ENCODE measurements at places on chromosomes 7 and 10.

GRCh38 chr10:94133239-94133638 lies 139.5 kb downstream of the PLCE1 start:
- no peak for DNase-seq

DNA sequence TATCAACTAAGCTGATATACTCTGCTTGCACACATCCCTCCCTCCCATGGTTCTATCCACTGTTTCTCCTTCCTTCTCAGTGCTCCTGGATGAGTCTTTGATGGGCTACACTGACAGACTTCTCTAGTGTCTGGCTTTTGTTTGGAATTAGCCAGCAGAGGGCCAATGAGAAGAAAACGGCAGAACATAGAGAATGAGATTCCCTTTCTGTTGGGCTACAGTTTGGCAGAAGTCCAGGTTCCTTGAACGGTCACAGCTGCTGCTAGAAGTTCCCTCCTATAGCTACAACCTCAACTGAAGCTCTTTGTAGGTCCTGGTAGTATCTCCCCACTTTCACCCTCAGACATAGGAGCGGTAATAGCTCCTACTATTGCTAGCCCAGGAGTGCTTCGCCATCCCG lies 251.1 kb upstream of the LRRN3 start:
- DNase-seq: peak; percentile 45

GRCh38 chr7:73448609-73449008 lies 15.0 kb downstream of the FZD9 start:
- DNase-seq: no peak

DNA sequence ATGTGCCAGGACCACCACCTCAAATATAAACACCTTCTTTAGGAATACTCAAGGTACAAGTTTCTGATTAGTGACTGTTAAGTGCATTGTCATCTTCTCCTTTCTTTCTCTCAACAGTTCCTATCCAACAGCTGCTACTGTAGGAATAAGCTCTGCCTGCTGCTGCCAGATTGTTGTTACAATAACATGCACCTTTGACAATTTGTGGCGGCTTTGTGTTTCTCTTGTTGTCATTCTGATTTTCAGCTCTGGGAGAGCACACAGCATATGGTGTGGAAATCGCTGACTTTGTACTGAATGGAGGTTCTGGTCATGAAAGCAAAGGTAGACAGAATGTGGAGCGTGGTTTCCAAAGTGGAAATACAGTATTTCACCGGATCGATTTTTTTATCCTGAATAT lies 182.8 kb downstream of the SEC23IP start:
- DNase-seq: no peak

- no peak for DNase-seq
These were observed 869 bp downstream of the PSAP start for GRCh38 chr10:71850021-71850742.

DNA sequence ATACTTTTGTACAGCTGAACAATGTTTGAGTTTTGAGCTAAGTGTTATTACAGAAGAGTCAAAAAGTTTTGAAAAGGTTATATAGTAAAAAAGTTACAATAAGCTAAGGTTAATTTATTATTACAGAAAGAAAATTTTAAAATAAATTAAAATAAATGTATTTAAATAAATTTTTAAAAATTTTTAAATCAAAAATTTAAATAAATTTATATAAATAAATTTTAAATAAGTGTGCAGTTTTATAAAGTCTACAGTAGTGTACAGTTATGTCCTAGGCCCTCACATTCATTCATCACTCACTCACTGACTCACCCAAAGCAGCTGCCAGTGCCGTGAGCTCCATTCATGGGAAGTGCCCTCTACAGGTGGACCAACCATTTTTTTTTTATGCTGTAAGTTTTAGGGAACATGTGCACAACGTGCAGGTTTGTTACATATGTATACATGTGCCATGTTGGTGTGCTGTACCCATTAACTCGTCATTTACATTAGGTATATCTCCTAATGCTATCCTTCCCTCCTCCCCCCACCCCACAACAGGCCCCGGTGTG lies 462.9 kb upstream of the ZMIZ1 start:
- peak; percentile 34 for DNase-seq

- no peak for DNase-seq
These were observed 473.0 kb downstream of the PLXDC2 start for GRCh38 chr10:20289070-20289828.

- no peak for DNase-seq
These were observed 93.8 kb downstream of the ADAM12 start for GRCh38 chr10:126294451-126294850.

- no peak for DNase-seq
These were observed 26.7 kb downstream of the SEC23IP start for GRCh38 chr10:119919271-119919670.

DNA sequence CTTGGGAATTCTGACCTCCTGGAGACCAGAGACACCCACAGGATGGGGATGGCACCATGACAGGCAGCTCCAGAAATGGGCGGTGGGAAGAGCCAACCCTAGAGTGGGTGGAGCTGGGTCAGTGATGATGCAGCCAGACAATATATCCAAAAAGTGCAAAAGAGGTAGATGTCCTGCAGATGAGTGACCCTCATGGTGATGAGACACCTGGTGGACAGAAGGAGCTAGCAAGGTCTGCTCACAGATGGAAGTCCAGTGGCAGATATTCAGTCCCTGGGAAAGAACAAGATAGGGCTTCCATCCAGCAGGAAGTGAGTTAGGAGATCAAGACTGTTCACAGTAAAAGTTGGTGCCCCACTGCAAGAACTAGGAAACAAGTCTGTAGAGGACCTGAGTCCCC lies 19.2 kb upstream of the GRB10 start:
- no peak for DNase-seq

- no peak for DNase-seq
These were observed 15.0 kb downstream of the TBC1D12 start for GRCh38 chr10:94417321-94417720.

- DNase-seq: no peak
These were observed 22.9 kb downstream of the TMEM273 start for GRCh38 chr10:49165259-49165658.

- DNase-seq: no peak
These were observed 731.2 kb upstream of the IGFBP3 start for GRCh38 chr7:46652317-46652716.

GRCh38 chr10:128579280-128579865 lies 453.1 kb upstream of the MKI67 start:
- peak; percentile 2 for DNase-seq

DNA sequence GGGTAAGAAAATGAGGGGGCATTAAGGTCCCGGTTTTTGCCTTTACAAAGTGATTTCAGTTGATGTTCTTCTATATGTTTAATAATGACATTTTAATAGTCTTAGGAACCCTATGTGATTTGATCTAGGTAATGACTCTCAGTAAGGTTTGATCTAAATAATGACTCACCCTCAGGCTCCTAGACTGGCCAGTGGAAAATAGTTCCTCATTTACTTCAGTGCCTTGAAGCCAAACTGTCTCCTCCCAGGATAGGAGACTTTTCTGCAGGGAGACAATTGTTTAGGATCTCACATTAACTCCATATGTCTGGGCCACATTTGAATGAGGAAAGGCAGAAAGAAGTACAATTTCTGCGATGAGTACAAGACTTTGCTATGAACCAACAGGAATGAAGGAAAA lies 1331.9 kb downstream of the XPNPEP1 start:
- DNase-seq: no peak

DNA sequence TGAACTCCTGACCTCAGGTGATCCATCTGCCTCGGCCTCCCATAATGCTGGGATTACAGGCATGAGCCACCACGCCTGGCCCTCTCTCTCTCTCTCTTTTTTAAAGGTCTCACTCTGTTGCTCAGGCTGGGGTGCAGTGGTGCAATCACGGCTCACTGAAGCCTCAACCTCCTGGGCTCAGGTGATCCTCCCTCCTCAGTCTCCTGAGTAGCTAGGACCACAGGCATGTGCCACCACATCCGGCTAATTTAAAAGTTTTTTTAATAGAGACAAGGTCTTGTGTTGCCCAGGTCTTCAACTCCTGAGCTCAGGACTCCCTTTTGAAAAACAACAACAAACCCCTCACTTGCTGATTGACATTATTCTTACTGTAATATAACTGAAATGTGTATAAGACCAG lies 11.6 kb downstream of the PALD1 start:
- DNase-seq: no peak

GRCh38 chr7:80791509-80791929 lies 127.3 kb downstream of the SEMA3C start:
- DNase-seq: no peak

GRCh38 chr10:3928078-3928477 lies 143.1 kb upstream of the KLF6 start:
- DNase-seq: no peak

DNA sequence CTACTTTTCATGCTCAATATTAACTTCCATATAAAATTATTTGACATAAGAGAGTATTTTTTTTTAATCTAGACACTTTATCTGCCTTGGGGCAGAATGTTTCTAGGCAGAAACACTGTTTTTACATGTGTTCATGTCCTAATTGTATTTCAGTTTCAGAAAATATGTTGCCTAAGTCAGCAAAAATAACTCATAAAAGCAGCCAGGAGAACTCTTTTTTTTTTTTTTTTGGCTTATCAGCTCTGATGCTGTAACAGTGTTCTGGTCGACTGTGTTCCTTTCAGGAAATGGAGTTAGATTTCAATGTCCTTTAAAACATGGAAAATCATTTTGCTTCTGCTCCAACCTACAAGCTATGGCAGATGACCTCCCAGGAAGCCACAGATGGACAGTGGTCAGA lies 63.2 kb upstream of the OPALIN start:
- DNase-seq: no peak

DNA sequence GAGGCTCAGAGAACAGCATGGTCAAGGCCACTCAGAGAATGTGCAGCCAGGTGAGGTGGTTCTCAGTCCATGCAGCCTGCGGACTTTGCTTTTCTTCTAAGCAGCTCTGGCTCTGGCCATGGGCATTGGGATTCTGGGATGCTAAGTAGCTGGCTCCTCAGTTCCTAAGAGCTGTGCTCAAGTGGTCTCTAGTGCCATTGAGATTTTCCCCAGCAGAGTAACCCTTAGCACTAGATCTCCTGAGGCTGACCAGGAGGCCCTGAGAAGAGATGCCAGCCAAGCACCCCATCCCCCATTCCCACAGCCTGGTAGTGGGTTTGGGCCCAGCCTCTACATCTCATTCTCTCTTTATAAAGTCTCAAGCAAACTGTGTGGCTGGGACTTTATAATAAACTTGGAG lies 77.1 kb downstream of the KCNMA1 start:
- no peak for DNase-seq

DNA sequence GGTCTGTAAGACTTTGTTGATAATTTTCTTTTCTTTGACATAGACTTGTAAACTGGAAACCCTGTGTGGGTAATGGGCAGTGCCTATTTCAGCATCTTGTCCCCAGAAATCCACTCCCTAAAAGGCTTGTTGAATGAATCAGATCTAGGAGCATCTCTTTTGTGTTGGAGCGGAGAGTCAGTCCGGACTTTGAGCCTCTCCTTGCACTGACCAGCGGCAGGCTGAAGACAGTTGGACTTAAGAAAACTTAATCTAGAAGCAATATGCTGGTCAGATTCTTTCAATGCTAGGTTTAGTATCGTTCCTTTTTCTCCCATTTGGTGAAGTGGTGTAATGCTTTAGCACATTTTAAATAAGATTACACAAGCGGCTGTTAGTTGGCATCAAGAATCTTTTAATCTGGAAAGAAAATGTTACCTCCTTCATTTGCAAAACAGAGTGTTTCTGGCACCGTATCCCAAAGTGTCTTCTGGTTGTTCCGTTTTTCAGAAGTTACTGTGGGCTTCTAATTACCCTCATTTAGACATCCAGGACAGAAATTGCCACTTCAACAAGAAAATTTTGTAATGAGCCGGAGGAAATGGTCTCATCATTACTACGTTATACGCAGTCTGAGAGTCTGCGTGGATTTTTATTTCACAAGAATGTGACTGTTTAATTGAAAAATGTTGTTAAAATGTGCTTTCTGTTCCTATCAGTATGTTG lies 74.7 kb downstream of the CUX1 start:
- DNase-seq: no peak

DNA sequence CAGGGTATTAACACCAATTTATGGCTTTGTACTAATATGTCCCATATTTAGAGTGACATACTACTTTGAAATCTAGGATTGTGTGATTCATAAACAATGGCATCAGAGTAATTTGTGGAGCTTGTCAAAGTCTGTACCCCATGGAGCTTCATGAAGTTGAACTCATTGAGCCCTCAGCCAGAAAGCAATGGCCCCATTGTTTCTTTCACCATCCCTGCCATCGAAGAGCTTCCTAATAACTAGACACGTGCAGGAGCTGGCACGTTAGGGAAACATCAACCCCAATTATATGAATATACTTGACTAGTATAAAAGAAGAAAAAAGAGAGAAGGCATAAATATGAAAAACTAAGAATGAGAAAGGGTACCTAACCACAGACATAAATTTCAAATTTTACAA lies 206.6 kb downstream of the CXCL12 start:
- no peak for DNase-seq

DNA sequence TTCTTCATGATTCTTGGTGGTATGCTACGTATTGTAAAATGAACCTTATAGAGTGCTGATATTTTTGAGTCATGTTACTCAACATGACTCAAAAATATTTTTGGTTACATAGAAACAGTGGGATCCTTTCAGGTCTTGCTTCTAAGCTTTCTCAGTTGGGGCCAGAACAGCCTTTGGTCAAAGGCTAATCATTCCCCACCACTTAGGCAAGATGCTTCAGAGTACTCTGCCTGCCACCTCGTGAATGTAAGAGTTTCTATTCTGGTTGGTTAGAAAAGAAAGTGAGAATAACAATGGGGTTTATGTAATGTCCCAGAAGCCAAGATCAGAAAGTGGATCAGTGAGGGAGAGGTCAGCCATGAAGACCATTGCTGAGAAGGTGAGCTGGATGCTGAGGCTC lies 327.8 kb downstream of the TCERG1L start:
- no peak for DNase-seq

- DNase-seq: peak; percentile 63
These were observed at the start of gene RADIL for GRCh38 chr7:4883372-4884144. RADIL (minus strand) TSS chr7:4883716; CDS start chr7:4878139, 5,577 bp downstream.

DNA sequence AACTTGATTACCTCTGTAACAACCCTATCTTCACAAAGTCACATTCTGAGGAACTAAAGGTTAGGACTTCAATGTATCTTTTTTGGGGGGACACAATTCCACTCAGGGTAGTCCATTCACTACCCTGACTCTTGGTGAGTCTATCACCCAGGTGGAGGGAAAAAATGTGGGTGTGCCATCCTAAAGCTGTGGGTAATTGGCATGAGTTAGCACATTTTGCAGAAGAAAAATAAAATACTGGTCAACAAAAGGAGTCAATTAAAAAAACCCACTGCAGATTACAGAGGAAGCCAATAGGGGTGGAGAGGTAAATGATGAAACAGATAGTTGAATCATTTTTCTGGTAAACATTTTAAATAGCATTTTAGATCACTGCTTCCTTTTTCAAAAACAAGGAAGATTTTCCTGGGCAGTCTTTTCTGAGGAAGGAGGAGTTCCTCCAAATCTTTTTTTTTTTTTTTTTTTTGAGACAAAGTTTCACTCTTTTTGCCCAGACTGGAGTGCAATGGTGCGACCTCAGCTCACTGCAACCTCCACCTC lies 5.1 kb upstream of the BLVRA start:
- DNase-seq: no peak

GRCh38 chr10:73650537-73651331 lies 5.1 kb downstream of the SYNPO2L start:
- no peak for DNase-seq

GRCh38 chr10:71212318-71213126 lies at the start of gene UNC5B:
UNC5B (plus strand) TSS chr10:71212570; CDS start chr10:71212986, 416 bp downstream.
- DNase-seq: peak; percentile 83
